ENCODE measurements at places on chromosomes 11 and 22.

DNA sequence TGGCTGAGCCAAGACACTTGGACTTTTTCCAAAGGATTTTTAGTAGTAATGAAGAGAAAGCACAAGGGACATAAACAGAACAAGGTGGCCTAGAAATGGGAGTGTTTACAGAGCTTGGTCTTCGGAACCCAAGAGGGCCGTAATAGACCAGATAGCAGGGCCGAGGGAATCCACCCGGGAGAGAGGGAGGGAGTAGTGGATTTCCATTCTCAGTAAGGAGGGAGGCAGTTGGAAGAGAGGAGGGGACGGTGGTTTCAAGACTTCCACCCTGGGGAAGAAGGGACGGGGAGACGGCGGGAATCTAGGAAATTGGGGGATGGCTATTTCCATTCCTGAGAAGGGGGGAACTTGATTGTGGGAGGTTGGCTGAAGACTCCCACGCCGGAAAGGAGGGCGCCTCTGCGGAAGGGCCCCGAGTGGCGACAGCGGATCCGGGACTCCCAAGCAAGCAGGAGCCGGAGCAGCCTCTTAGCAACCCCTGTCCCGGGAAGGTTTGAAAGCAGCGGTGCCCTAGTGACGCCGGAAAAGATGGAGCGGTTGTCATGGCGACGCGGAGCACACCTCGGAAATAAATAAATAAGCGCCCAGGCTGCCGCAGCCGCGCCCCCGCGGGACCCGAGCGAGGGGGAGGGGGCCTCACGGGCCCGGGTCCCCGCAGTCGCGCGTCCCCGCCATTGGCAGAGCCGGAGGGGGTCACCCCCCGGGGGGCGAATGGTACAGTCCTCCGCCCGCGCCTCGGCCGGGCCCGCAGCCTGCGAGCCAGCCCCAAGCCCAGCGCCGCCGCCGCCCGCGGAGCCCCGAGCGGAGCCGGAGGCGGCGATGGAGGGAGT, 31.6 kb downstream of the EIF3F start:
- peak; percentile 49 for DNase-seq

- no peak for DNase-seq
These were observed 39.7 kb downstream of the MAPK1 start for GRCh38 chr22:21827628-21828267.

DNA sequence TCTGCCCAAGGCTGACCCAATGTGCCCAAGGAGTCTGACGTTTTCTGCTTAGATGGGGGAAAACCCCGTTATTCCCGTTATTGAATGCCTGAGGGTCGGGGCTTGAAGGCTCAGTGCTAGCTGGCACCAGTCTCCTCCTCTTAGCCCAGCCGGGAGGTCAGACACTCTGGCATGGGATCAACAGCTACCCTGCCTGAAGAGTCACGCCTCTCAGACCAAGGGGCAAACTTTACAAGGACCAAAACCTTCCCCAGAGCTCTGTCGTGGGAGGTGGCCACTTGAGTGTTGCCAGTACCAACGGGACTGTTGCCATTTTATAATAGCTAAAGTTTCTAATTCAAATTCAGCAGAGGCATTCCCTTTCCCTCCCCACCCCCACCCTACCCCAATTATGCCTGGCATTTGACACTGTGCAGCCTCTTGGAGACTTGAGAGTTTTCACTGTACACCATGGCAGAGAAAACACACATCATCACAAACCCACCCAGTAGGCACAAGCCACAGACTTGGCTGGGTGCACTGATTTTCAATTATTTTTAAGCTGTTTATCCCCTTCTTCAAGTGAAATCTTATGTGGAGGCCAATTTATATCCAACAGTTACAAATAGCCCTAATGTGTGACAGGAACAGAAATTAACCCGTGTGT, 137.5 kb upstream of the SYT13 start:
- DNase-seq: no peak

DNA sequence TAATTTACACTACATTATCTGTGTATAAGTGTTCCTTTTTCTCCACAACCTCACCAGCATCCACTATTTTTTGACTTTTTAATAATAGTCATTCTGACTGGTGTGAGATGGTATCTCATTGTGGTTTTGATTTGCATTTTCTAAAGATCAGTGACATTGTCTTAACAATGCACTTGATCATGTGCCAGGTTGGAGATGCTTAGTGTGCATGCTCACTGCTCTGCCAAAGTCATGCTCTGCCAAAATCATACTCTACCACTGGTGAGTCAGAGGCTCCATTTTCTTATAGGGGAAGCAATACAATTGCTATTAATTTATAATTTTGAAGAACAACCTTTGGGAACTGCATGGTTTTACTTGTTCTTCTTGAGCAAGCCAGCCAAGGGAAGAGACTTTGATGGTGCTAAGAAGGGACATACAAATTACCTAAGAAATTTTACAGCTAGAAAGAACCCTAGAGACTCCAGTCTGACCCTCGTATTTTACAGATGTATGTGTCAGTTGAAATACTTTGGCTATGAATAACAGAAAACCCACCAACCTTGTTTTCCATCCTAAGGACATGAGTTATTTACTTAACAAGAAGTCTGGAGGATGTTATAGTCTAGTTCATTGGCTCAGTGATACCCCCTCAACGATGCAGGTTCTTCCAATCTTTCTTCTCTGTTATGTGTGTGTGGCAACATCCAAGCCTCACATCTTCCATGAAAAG, 368.9 kb downstream of the DDX10 start:
- no peak for DNase-seq

DNA sequence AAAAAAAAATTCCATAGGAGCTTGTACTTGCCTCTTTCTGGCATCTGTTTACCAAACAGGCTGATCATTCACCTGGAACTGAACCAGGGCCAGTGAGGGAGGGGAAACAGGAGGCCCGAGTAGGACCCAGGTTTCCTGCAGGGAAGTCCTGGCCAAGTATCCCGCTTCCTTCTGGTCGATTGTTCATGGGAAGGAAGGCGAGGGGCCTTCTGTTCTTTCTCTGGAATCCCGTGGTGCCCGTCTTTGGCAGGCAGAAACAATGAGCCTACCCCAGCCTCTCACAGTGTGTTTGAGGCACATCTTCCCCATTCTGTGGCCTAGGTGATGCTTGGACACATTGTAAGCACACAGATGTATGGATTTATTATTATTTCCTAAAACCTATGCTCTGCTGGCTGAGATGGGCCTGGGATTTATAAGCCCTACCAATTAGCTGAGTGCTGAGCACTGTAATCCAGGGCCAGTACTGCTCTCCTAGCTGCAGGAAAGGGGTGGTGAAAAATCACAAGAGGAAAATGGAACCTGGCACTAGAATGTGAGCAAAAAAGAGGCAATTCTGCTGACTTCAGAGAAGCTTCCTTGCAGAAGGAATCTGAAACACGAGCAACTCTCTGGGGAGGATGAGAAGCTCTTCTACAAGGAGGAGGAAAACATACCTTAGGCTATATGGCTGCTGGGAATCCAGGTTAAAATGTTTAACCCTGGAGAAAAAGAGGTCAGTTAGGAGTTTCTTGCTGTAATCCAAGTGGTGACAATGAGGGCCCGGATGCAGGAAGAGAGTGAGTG, 53.5 kb downstream of the PRR5L start:
- DNase-seq: no peak

GRCh38 chr11:65310215-65310614, 4.5 kb upstream of the CDC42EP2 start:
- DNase-seq: no peak

DNA sequence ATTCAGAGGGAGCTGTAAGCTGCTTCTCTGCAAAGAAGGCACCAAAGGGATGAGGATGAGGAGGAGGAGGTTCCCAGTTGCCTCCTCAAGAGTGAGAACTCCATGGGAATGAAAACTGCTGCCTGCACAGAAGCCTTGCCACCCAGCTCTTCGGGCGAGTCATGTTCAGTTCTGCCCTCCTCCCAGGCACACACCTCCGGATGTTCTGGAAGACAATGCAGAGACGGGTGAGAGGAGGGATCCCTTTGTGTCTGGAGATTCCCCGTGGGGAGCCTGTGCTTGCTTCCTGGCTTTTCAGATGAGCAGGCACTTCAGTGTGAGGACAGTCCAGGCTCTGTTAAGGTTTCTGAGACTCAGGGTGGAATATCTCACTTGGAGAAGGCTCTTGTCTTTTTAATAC, 295.6 kb downstream of the DDX10 start:
- DNase-seq: no peak

GRCh38 chr11:28798286-28798685, 690.1 kb downstream of the METTL15 start:
- DNase-seq: no peak

DNA sequence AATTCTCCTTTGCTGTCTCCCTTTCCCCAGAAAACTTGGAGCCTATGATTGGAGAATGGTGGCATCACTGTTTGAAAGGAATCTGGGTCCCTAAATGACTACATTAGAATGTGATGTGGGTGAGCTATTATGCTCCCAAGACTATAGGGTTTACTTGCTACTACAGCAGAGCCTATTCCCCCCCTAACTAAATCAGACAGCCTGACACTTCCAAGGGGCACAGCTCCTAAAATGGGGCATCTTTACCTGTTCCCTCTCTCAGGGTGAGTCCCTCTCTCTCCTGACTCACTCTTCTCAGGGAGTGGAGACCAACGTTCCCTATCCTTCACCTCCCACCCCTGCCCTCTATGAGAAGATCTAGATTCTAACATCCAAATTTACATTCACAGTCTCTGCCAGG, 775 bp upstream of the ISX start:
- no peak for DNase-seq

GRCh38 chr22:19871023-19871844, 16.6 kb upstream of the GNB1L start:
- no peak for DNase-seq

GRCh38 chr22:18905540-18906409, at the start of gene DGCR6:
Gene DGCR6, plus strand, starts transcription at chr22:18906320. Its CDS starts 55 bp downstream, at chr22:18906375.
- no peak for DNase-seq

GRCh38 chr11:8015753-8016239, 28.7 kb downstream of the EIF3F start:
- DNase-seq: no peak

- DNase-seq: no peak
These were observed 67.3 kb upstream of the EED start for GRCh38 chr11:86177302-86177701.

- DNase-seq: no peak
These were observed 6.5 kb downstream of the TMEM25 start for GRCh38 chr11:118537409-118537980.

DNA sequence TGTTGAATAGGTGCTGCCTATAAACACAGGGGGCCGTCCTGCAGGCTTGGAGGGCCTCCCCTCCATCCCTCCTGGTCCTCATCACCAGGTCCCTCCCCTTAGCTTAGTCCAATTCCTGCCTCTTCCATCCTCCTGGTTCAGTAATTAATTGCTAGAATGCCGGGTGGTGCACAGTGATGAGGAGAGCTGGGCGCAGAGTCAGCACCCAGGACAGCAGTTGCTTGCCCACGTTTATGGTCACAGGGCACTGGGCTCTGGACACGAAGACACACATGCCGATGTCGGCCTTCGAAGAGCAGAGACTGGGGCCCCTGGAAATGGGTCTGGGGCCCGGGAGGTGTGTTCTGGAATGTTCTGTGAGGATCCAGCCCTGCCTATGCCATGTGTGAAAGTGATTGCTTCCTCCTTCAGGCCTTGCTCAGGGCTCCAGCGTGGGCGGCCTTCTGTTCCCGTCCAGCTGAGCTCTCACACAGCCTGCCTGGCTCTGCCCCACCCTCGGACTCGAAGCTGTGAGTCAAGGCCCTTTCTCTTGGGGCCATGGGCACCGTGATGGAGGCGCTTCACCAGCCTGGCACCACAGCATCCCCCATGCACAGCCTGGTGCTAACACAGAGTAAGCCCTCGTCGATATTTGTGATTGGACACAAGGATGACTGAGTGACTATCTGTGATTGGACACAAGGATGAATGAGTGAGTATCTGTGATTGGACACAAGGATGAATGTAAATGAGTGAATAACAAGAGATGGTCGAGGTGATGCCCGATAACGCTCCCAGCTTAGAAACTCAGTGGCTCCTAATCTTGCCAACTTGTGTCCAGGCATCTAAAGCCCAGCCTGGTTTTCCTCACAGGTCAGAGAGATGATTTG, 884.7 kb downstream of the BRD1 start:
- DNase-seq: no peak

- no peak for DNase-seq
These were observed 12.8 kb downstream of the TSKU start for GRCh38 chr11:76795936-76796441.

DNA sequence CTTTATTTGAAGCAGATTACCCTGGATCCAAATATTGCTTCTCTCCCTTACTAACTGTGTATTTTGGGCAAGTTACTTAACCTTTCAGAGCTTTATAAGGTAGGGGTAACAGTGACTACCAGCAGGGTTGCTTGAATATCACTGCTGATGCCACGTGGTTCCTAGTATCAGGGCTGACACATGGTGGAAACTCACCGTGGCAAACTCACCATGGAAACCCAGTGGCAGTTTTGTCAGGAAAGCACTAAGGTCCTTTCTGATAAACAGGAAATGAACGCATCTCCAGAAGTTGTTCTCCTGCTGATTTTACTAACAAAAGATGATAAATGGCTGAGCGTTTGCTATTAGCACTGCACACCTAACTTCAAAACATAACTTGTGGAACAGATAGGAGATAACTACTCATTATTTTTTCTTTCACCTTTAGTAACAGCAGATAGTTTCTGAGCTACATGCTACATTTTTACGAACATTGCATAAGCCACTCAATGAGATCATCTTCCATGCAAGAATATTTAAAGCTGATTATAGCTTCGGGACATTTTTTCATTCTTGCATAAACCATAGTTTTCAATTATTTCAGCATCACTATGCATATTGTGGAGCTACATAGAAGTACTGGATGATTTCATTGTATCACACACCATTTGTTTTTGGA, 59.7 kb upstream of the RAG2 start:
- no peak for DNase-seq

GRCh38 chr11:133906241-133906640, 50.5 kb downstream of the IGSF9B start:
- no peak for DNase-seq

GRCh38 chr11:68881320-68881719, 22.3 kb downstream of the MRPL21 start:
- no peak for DNase-seq

DNA sequence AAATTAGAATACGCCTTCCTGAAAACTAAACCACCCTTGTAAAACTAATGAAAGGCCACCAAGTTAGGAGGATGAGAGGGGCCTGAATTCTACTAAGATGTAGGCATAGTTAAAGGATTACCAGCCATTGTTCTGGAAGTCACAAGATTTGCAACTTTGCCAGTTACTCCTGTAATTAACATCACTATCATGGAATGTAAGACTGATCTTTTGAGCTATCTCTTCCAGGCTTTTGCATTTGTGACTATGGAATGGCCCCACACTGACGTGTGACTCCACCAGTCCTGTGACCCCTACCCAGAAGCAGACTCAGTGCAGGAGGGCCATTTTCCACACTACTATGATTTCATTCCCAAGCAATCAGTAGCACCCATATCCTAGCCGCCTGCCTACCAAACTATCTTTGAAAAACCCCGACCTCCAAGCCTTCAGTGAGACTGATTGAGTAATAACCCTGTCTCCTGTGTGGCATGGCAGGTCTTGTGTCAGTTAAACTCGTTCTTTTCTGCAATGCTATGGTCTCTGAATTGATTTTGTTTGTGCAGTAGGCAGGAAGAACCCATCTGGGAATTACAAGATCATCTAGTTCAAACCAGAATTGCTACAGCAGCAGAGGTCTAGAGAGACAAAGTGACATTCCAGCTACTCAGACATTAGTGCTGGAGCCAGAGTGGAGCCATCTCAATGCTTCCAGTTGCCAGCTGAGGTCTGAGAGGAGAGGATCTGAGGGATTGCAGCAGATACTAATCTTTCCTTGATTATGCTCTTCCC, 1.9 kb upstream of the CTSF start:
- DNase-seq: no peak

- DNase-seq: peak; percentile 39
These were observed 187.2 kb downstream of the MAML2 start for GRCh38 chr11:96155627-96156378.
